ENCODE measurements at places on chromosomes 12 and 14.
A peak's percentile ranks its signal among the peaks of the same experiment; 100 is the strongest.

- no peak for DNase-seq
Measured at GRCh38 chr12:6539707-6540134, 5.4 kb downstream of the GAPDH start.

GRCh38 chr12:12891080-12891880, at the start of gene GPRC5A:
Gene GPRC5A, plus strand, starts transcription at chr12:12891562. Its CDS starts 16,688 bp downstream, at chr12:12908250.
- peak; percentile 68 for DNase-seq

DNA sequence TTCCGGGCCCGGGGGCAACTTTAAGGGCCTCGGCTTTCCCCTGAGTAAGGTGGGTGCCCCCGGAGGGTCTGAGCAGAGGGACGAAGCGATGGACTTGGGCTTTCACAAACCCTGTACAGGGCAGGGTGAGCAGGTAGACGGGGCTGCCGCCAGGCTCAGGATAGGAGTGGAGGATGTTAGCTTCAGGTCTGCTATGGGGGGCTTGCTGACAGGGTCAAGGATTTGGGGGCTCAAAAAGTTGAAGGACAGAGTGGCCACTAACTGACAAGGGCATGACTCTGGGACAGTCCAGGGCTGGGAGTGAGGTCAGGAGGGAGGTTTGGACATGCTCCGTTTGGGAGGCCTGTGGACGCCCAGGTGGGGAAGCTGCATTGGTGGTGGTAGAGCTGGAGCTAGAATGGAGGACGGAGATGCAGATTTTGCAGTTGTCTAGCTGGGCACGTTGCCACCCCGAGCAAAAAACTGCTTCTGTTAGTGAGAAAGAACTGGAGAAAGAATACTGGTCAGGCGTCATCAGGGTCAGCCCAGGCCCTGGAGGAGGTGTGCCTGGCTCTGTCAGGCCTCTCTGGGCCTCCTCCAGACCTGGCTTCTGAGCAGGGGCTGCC, 113.3 kb downstream of the ADGRD1 start:
- DNase-seq = peak; percentile 37

GRCh38 chr14:73524493-73524892, 12.4 kb upstream of the ACOT1 start:
- DNase-seq = no peak

GRCh38 chr14:30085943-30086342, 158.3 kb upstream of the PRKD1 start:
- DNase-seq = no peak

DNA sequence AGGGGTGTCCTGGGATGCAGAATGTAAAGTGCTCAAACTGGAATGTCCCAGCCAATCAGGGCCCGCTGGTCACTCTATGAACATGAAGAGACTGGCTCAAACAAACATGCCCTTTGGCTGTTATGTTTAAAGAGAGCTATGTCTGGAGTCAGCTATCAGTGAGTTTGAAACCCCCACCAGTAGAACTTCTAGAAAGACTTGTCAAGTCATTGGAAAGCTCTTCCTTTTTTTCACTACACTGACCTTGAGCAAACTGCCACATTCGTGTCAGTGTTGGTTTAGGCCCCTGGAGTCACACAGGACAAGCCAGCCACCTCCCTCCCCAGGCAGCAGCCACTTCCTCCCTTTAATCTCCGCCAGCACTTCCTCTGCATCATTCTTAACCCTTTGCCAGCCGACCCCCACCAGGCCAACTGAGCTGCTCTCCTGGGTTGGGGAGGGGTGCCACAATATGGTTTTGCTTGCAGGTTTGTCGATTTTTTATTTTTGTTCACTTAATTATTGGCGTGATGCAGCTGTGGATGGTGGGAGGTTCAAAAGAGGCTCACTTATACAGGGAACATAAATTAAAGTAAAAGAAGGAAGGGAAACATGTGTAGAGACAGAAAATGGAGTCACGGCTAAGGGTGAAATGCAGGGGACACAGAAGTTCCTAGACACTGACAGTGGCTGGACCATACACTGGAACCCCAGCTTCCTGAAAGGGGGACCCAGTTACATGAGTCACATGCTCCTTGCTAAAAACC, 25.3 kb downstream of the CMKLR1 start:
- no peak for DNase-seq

DNA sequence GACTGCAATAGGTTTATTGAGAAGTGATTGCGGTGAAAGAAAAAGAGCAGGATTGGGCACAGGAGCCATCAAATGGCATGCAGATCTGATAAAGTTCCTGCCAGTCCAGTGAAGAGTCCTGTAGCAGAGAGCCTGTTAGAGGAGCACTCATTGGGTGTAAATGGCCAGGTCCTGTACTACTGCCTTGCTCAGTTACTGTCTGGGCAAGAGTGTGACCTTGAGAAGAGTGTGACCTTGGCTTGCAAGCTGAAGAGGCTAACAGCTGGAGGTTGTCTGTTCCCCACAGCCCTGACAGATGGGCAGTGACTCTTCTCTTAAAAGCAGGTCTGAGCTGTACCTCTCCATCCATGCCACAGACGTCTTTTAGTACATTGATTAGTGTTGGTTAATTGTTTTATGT, 148.6 kb upstream of the SLC38A2 start:
- DNase-seq = no peak

DNA sequence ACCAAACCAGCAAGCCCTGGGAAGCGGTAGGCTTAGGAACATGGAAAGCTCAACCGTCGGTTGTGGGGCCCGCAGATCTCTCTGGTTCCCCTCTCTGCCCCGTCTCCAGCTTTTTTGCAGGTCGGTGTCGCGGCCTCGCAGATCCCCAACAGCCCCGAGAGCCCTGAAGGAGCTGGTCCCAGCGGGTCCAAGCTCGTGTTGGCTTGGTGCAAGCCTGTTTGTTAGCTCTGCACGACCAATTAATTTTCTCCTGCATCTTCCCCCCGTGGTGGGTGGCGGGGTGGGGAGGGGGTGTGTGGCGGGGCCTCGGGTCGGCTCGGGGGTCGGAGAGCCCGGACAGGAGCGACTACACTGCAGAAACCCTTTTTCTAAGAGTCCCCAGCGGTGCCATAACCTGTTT, 449 bp upstream of the SLC24A4 start:
- no peak for DNase-seq

- DNase-seq = no peak
Measured at GRCh38 chr14:75147423-75148071, 20.7 kb upstream of the NEK9 start.

GRCh38 chr12:3520711-3521110, 29.7 kb downstream of the PRMT8 start:
- no peak for DNase-seq

GRCh38 chr12:2323532-2324255, 270.9 kb downstream of the CACNA1C start:
- DNase-seq = no peak

DNA sequence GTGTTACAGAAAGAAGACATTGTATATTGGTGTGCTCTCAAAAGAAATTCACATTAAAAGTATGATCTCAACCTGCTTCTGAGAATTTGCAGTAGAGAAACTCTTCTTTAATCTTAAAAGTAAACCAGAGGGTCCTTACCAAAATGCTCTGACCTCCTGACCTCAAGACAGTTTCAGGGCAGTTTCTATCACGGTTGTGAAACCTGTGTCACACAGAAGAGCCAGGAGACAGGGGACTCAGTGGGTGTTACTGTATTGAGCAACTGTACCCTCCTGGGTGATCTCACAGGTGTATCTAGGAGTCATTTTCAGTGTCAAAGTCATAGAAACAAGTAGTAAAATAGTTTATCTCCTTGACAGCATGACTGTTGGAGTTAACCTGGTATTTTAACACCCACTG, 178.0 kb downstream of the GRIP1 start:
- no peak for DNase-seq

DNA sequence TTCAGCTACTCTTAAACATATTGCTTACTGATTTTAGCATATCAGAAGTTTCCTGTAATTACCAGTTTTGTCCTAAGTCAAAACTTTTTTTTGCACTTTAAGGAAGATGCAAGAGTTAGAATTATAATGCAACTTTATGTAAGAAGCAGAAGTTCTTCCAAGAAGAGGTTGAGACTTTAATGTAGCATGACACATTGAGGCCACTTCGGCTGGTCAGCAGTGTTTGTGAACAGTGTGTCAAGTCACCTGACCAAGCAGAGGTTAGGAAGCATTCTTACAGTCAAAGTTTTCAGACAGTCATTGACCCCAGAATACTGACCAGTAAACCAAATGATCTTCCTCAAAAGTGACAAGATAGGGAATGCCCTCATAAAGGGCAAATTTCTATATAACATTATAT, 15.2 kb downstream of the FGFR1OP2 start:
- no peak for DNase-seq

DNA sequence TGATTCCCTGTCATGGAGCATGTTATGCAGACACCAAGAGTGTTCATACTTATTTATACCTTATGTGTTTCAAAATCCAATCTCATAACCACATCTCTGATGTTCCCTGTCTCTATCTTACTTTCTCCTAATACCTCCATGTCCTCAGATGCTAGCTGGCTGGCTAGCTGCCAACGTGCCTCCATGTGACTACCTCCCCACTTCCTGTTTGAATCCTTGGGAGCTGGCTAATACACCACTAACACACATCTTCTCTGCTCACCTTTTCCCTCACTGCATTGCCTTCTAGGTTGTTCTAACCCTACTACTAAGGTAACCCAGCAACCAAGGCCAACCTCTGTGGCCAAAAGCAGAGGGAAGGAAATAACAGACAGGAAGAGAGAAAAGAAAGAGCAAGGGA, 27.3 kb downstream of the TTC5 start:
- peak; percentile 62 for DNase-seq

DNA sequence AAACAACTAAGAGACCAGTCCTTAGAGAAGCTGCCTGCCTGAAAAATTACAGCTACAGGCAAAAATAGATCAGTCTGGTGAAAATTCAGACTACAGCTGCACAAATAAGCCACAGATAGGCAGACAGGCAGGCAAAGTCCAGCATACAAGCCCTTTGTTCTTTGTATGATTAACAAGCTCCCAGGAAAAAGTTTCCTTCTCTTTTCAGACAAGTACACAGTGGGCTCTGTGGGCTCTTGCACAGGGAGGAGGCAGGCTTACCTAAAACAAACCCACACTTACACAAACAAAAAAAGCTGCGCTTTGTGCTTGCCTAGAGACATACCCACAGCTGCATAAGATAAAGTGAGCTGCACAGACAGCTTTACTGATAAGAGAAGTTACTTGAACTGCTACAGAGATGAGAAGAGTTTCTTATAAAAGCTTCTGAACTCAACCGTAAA, 7.7 kb downstream of the OR6C68 start:
- no peak for DNase-seq

DNA sequence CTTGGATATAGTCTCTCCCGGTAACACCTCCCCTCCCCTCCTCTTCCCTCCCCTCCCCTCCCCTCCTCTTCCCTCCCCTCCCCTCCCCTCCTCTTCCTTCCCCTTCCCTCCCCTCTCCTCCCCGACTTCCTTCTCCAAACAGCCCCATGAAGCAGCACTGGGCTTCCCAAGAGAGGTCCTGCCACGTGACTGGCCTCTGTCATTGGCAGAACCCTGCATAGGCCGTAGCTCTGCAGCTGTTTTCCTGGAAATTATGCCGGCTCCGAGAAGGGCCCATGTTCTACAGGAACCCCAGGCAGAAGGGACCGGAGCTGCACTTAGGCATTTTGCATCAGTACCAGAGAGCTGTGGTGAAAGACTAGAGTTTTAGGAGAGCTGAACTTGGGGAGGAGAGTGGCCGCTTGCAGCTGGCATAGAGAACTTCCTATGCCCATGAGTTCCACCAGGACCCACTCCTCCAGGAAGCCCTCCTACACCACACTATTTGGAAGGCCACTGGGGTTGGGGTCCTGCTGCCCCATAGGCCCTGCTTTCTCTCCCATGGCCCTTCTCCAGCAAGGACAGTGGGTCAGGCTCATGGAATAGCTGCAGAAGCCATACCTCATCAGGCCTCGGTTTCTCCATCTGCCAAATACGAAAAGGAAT, 5.1 kb upstream of the TNFAIP2 start:
- no peak for DNase-seq

DNA sequence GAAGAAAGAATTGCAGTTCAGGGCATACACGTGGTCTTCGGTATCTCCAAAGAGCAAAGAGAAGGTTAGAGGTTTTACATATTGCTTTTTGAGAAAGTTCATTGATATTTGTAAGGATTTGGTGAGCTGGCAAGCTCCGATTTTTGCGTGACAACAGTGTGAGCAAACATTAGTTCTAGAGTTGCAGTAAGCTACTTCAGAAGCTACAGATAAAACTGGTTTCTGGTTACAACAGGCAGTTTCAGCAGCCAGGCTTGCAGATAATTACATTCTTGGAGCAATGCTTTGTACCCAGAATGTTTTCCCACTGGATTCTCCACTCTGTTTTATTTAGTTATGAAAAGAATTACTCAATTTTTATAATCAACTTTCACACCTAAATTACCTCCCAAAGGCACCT, 28.2 kb downstream of the KLRK1 start:
- DNase-seq = no peak

- DNase-seq = no peak
Measured at GRCh38 chr14:92465353-92466055, 48.1 kb upstream of the RIN3 start.

DNA sequence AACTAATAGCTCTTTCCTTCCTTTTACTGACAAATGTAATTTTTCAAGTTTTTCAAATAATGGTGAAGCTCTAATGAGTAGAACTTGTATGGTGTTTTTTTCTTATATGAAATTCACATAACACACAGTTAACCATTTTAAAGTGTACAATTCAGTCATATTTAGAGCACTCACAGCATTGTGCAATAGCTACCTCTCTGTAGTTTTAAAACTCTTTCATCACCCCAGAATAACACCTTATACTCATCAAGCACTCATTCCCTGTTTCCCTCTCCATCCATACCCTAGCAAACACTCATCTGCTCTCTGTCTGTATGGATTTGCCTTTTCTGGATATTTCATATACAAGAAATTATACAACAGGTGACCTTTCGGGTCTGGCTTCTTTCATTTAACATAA, 207.9 kb upstream of the SLC38A2 start:
- no peak for DNase-seq

DNA sequence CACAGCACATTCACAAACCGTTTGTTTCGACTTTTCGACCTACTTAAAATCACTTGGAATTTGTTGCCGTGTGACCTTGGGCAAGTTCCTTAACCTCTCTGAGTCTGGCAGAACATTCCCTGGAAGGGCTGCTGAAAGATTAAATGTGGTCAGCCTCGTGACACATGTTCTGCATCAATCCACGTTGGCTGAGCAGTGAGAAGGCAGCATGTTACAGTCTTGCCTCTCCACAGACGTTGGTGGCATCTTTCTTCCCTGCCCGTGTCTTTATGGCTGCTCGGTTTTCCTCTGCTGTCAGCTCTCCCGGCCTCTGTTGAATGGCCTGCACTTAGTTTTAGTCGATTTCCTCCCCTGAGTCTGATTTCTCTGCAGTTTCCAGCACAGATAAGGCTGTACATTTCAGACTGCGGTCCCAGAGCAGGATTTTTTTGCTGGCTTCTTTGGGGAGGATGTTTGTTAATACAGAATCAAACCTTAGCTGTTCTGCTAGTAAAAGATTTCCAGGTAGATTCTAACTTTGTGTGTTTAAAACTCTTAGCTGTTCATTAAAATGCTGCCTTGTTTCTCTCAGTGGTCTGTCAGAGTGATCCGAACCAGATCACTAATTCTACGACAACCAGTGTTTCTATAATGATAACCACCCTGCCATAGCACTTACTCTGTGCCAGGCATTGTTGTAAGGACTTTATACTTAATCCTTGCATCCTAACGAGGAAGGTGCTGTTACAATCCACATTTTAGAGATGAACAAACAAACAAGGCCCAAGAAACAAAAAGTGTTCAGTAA, 217.1 kb downstream of the CHST11 start:
- DNase-seq = no peak
